Activated CD8-positive, alpha-beta memory T cell treated with anti-CD3 and anti-CD28 coated beads, Interleukin-2, amount 50 U/mL, for 48 hours (primary cell): ENCODE measurements at places on chromosomes 2 and 18.

GRCh38 chr2:112750560-112750843, 13.9 kb downstream of the CKAP2L start:
- no peak for DNase-seq

- no peak for DNase-seq
Measured at GRCh38 chr2:25335971-25336370, 5.8 kb downstream of the DNMT3A start.

DNA sequence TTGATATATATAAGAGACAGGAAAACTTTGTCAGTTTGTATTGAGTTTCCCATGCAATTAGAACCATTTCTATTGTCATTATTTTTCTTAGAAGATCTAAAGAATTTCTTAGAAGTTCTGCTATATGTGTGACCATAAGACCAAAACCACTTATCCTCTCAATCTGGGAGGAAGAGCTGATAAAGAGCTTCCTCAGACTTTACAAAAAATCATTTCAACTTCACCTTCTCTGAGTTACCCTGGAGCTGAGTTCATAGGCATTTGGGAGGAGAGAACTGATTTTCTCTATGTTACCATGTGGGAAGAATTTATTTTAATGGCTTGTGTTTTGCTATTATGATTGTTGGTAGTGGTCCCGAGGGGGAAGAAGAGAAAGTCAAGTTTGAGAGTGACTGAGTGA, 329.3 kb downstream of the GPD2 start:
- DNase-seq, result no peak

GRCh38 chr2:132583666-132584360, 86.2 kb downstream of the LYPD1 start:
- no peak for DNase-seq

- DNase-seq, result no peak
Measured at GRCh38 chr2:103437161-103437560, 675.3 kb downstream of the TMEM182 start.

DNA sequence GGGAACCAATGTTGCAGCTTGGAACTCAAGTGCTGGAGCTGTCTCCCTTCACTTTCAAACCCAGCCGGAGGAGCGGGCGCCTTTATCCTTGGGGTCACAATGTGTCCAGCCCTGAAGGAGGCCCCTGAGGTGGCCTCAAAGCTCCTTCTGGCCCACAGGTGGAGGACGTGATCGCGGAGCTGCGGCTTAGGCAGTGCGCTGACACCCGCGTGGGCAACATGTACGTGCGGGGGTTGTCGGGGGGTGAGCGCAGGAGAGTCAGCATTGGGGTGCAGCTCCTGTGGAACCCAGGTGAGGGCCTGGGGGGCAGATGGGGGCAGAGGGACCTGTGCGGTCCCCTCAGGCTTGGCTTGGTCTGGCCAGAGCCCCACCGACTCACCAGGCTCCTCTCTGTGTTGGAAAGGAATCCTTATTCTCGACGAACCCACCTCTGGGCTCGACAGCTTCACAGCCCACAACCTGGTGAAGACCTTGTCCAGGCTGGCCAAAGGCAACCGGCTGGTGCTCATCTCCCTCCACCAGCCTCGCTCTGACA, 13.5 kb downstream of the ABCG8 start:
- no peak for DNase-seq

DNA sequence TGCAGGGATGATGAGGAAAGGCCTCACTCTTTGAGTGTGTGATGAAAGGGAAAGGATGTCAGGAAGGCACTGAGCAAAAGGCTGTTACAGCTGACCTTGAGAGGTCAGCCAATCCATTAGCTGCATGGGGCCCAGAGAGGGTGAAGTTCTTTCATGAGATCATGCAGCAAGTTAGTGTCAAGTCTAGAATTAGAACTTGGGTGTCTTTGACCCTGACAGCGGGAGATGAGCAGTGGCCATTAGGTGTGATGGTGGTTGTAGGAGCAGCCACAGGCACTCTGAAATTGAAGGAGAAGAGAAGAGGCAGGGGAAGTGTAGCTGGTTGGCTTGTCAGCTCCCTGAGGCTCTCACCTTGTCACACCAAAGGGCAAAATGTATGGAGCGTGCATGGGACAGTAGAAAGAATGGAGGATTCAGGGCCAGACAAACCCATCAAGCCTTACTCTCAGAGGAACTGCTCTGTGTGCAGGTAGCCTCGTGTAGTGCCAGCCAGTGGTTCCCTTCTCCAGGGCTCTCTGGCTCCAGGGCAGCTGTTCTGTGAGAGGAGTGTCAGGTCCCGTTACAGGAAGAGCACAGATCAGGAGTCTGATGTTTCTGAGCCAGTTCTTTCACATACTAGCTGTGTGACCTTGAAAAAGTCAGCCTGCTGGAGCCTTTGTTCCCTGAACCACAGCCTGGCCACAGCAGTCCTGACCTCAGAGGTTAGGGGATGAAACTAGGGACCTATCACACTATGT, 35.9 kb downstream of the MAP4K4 start:
- DNase-seq, result no peak

DNA sequence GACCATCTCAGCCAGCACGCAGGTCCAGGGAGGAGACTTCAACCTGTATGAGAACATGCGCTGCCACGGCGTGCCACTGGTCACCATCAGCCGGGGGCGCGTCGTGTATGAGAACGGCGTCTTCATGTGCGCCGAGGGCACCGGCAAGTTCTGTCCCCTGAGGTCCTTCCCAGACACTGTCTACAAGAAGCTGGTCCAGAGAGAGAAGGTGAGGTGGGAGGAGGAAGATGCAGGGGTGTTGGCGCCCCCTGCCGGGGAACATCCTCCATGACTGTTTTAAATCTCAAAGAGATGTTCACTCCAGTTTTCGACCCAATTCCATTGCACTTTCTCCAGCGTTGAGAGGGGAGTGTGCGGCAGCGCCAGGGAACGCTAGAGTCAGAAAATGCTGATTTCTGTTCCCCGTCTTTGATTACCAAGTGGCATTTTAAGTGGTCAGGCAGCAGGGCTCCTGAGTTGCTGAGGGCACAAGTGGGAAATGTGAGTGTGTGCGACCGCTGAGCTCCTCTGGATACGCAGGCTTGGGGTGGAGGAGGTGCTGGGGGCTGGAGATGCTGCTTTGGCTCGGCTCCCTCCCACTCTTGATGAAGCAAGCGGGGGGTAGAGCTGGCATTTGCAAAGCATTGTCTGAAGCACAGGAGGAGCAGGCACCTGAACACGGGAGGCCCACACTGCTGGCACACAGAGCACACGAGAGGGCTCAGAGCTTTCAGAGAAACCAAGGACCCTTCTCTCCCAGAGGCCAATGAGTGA, 27.7 kb upstream of the MAPRE3 start:
- peak; percentile 88 for DNase-seq

DNA sequence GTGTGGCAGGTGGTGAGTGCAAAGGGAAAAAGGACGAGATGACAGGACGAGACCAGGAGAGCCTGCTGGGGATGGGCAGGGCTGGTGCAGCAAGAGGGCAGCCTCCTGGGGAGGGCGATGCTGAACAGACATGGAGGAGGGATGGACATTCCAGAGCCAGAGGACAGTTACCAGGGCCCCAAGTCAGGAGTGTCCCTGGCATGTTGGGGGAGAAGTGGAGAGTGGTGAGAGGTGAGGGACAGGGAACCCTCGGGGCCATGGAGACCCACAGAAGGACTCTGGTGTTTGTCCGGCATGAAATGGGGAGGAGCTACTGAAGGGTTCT, 19.0 kb downstream of the MTERF4 start:
- no peak for DNase-seq

DNA sequence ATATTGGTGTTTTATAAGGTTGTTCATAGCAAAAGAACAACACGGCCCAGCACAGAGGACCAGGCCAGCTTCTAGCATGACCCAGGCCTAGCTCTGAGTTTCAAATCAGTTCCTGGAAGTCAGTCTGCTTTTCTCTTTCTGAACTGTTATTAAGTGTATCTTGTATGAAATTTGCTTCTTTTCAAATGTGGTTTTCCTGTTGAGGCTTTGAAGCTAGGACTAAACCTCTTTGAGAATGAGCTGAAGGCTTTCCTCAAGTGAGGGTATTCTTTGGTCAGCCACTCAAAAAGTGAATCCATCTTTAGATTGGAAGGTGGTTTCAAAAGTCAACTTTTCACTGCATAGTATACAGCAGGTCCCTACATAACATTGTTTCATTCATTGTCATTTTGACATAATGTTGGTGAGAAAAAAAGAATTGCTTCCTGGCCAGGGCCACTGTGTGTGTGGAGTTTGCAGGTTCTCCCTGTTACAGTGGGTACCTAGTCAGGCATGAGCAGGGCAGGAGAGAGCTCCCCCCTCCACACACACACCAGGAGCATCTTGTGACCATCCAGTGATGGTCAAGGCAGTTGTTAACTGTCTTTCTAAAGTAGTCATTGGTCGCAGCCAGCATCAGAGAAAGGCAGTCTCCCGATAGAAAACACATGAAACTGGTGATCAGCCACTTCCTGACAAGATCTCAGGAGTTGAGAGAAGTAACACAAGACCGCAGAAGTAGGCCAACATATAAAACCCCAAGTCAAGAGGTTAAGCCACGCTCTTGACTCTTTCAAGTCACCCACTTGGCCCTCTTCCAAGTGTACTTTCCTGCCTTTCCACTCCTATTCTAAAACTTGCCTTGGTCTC, 6.7 kb upstream of the ACAA2 start:
- DNase-seq, result no peak
